ENCODE measurements at places on chromosomes 2 and 18. TPM values are rescaled to one million over a fixed set of nuclear protein-coding genes. Genes with fewer than 3 reads are reported as not detected.

Gene C2orf15
- total RNA-seq = 0.34 TPM

Gene SRD5A2
- total RNA-seq = not detected

Gene SFT2D3
- total RNA-seq = 6.4 TPM

Gene GPAT2
- 0.47 TPM for total RNA-seq

Gene CCNT2
- 70.0 TPM for total RNA-seq

Gene RHOB
- 135 TPM for total RNA-seq

Gene LRRC30
- total RNA-seq = not detected

Gene HDLBP
- 216 TPM for total RNA-seq

Gene GDF7
- total RNA-seq = not detected

- DNase-seq = no peak
Measured at GRCh38 chr2:47265751-47266231, 110.7 kb upstream of the STPG4 start.

DNA sequence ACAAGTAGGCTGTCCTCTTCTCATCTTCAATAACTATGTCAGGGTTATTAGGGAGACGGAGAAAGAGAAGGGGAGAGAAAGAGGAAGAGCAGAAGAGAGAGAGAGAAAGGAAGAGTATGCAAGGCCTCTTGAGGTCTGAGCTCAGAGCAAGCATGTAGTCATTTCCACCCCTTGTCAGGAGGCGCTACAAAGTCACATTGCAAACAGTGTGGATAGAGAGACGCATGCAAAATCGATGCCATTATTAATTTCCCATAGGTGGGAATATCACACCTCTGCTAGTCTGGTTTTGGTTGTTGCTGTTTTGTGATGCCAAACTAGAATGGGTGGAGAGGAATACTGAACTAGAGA, 24.2 kb upstream of the SERPINE2 start:
- no peak for DNase-seq

DNA sequence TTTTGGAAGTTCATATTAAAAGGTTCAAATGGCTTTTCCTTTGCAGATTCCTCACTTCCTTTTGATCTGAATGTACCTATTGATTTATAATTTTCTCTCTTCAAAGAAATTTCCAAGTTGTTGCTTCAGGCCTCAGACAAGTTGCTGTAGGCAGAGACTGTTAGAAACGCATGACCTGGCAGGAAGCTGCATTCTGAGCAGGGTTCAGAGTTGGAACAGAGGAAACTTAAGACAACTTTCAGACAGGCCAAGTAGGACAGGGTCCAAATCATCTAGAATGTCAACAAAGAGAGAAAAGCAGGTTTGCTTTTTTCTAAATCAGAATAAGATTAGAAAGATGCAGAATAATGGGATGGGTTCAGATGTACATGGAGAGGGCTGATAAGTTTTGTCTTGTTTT, 416.3 kb downstream of the LRP1B start:
- no peak for DNase-seq

- no peak for DNase-seq
Measured at GRCh38 chr2:45343251-45344017, 267.6 kb downstream of the SRBD1 start.

DNA sequence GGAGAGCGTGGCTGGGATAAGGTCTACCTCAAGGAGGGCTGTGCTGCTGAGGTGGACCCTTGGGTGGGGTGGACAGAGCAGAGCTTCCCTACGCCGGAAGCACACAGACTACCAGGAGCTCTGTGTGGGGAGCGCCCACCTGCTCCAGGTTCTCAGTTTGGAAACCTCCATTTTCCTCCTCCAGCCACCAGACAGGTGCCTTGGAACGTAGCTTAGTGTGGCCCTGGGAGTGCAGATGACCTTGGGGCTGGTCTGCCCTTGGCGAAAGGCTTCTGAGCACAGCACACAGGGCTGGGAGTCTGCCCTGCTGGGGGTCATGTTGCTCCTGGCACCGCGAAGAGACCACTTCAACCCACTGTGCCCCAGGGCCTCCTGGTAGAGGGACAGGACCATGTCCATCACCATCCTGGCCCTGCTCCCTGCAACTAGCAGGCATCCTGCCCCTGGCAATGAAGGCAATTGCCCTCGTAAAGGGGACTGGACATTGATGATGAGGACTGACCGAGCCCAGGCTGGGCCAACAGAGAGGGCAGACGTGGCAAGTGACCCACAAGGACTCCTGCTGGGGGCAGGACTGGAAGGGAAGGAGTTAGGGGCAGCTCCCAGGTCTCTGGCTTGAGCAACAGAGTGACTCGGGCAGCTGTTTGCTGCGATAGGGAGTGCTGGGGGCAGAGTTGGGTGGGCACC, 214.7 kb downstream of the CYP26B1 start:
- DNase-seq = no peak

DNA sequence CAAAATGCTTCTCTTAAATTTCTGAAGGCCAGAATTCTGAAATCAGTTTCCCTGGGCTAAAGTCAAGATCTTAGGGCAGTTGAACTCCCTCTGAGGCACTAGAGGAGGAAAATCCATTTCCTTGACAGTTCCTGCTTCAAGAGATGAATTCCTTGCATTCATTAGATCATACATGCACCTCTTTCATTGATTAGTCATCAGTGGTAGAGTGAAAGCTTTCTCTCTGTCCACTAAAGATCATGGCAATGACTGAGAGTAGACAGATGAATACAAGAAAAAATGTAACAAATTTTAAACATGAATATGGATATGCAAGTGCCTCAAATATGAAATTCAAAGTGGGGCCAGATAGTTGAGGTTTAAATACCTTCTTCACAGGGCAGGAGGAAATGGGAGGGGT, 693.4 kb upstream of the TMEFF2 start:
- no peak for DNase-seq

DNA sequence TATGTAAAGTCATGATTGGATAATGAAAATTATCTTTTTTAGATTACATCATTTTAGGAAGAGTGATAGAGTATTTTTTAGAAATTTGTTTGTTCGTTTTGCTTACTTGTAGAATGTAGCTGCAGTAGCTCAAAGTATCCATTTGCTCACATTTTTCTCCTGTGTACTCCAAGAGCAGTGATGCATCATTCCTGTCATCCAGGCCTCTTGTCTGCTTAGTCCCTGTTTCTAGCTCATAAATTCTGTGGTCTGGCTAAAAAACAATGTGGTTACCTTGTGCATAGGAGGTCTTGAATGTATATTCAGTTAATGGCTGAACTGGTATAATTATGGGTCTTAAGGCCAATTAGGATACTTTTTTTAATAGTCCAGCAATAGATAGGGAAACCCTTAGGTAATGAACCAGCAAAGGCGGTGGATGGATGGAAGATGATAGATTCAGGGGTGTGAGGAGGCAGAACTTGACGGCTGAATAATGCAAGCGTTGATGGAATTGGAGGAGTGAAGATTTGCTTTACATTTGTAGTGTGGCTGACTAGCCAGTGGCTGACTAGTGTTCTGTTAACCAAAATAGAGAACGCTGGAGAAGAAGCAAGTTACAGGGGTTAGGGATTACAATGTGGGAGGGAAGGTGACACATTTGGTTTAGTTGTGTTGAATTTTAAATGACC, 145.0 kb downstream of the ZNF407 start:
- no peak for DNase-seq

DNA sequence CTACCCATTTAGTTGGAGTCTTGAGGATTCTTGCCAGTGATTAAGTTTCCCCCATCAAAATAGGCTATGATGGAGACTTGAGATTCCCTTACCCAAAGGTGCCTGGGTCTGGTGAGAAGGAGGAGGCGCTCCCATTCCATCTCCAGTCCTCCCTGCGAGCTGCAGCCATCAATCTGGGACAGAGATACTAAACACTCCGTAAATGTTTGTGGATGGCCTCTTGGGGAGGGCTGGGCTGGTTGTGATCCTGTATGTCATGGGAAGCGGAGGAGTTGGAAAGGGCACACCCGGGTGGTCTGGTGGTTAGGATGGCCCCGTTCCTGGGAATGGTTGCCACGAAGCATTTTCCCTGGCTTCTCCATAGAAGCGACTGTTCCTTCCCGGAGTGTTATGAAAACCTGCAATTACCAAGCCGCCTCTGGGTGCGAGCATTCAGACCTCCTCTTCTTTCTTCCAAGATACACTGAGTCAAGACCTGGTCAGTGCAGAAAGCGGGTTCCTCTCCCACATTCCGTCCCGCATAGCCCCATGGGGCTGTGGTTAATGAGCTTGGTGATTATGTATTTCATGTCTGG, 196.9 kb downstream of the CTIF start:
- no peak for DNase-seq

- no peak for DNase-seq
Measured at GRCh38 chr2:36452260-36452659, 96.7 kb downstream of the CRIM1 start.

- no peak for DNase-seq
Measured at GRCh38 chr2:19073522-19073921, 284.9 kb downstream of the OSR1 start.

GRCh38 chr2:42788882-42789281, 3.5 kb downstream of the HAAO start:
- no peak for DNase-seq

GRCh38 chr2:18860179-18860578, 270.8 kb upstream of the NT5C1B start:
- DNase-seq = no peak

GRCh38 chr2:194004590-194005206, 1652.3 kb upstream of the SLC39A10 start:
- DNase-seq = no peak

- DNase-seq = no peak
Measured at GRCh38 chr2:62364791-62365528, 141.0 kb downstream of the TMEM17 start.

GRCh38 chr18:54622084-54622483, 31.0 kb downstream of the DYNAP start:
- no peak for DNase-seq

GRCh38 chr2:179981085-179981484, 26.0 kb downstream of the CWC22 start:
- no peak for DNase-seq

DNA sequence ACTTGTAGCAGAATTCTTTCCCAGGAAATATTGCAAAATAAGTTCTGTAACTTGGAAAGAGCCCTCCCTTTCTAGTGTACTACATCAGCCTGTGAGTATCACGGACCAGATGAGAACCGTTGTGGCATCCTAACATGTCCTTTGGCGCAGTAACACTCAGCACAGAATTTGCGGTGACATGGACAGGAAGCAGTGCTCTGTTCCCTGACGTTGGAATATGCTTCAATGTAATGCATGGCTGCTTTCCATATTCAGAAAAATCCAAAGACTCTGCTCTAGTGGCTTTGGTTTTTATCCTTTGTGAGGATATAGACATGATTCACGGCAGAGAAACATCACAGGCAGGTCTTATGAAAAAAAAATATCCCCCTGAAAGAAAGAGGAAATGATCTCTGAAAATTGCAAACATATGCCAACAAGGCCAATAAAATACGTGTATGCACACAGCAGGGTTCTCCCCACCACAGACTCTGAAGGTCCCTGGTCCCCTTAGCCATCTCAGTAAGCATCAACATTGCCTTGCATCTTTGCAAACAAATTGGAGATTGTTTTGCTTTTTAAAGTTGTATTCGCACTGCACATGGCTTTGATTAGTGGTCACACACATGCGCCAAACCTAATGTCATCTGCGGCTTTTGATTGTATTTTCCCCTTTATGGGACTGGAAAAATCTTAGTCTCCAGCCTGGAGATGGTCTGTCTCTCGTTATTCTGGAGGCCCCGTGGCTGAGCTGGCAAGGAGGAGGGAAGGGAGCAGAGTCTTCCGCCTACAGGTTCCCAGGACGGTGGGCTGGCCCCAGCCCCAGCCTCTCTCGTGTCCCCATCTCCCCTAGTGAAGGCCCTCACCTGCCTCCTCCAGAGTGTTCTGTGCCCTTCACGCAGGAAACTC, 122.9 kb downstream of the COPS8 start:
- DNase-seq = no peak

DNA sequence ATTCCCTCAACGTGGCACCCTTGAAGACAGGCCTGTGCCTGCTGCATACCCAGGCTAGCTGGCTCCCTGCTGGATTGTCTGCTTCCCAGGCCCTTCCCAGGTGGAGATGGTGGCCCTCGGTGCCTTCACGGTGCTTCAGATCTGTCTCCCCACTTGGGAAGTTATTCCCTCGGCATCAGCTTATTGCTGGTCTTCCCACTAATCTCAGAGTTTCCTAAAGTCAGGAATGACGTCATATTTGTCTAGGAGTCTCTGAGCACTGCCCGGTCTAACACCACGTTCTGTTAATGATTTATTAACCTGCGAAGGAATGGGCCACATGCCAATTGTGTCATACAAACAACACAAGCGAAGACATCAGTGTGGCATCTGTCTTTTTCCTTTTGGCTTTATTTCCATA, 269.8 kb upstream of the ID2 start:
- DNase-seq = no peak
